Activated naive CD4-positive, alpha-beta T cell treated with Interleukin-2 at 50 U/mL for 16 hours (primary cell): ENCODE measurements at places on chromosomes 1 and 21.
A peak's percentile ranks its signal among the peaks of the same experiment; 100 is the strongest.

GRCh38 chr1:11286735-11287410, 13.9 kb downstream of the UBIAD1 start:
- DNase-seq = no peak

GRCh38 chr1:27430903-27431600, 38.6 kb downstream of the GPR3 start:
- no peak for DNase-seq

DNA sequence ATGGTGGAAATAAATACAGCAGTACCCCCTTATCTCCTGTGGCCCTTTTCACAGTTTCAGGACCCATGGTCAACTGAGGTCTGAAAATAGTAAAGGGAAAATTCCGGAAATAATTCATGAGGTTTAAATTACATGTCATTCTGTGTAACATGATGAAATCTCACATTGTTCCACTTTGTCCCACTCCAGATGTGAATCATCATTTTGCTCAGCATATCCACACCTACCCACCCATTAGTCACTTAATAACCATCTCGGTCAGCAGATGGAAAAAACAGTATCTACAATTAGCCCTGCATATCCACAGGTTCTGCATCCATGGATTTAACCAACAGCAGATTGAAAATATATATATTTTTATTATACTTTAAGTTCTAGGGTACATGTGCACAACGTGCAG, 86.9 kb upstream of the GORAB start:
- no peak for DNase-seq

- DNase-seq = no peak
These were observed 19.8 kb upstream of the FAM110D start for GRCh38 chr1:26138974-26139558.

DNA sequence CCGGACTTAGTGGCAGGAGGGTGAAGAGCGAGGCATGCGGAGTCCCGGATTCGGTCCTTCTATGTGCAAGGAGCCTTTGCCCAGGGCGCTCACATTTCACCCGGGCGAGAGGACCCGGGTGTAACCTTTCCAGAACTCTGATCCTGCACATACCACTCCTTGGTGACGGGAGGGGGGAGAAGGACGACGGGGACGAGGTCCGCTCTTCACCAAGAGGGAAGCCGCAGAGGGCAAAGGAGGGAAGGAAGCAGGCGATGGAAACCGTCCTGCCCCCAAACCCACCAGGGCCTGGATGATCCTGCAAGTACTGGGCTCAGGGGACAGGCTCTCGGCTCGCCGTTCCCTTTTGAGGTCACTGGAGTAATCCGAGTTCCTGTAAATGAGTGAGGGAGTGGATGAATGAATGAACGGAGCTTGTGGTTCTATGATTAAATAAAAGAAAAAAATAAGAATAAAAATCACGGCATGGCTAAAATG, 993 bp downstream of the SYPL2 start:
- DNase-seq = no peak

DNA sequence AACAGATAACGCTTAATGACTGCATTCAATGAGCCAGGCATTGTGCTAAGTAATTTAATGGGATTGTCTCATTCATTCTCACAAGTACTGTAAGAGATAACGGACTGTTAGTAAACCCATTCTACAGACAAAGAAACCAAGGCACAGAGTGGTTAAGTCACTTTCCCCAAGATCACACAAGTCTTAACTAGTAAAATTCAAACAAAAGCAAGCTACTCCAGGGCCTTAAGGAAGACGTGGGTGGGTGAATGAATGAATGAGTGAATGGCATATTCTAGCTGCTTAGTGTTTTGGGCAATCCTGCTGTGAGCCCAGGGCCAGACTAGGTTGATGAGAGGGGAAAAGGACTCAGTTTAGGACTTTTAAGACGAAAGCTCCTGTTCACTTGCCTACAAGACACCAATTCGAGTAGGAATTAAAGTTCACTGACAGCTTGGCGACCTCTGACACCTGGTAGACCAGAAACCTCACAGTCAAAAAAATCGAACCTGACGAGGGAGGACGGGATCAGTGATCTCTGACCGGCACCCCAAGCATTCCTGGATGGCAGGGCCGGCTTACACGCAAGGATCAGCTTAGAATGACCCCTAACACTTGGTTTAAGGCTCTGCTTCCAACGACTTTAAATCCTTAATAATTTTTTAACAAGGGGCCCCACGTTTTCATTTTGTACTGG, 557 bp downstream of the EMC1 start:
- DNase-seq = peak; percentile 12

DNA sequence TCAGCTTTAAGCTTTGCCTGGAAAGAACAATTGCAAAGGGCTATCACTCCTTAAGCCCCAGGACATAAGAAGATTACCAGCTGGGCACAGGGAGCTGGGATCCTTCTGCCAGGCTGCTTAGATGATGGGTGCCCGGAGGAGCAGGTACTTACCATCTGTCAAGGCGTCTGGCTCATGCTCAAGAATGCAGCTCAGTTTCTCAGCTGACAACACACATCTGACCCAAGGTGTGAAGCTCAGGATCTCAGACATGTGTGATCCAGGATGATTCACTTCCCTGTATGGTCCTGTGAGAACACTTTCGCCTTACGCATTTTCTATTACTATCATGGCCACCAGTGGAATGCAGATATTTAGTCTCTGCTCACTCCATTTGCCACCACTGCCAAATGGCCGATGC, 14.7 kb upstream of the DISC1 start:
- DNase-seq = no peak

GRCh38 chr1:14682941-14683621, 84.6 kb downstream of the KAZN start:
- DNase-seq = no peak

DNA sequence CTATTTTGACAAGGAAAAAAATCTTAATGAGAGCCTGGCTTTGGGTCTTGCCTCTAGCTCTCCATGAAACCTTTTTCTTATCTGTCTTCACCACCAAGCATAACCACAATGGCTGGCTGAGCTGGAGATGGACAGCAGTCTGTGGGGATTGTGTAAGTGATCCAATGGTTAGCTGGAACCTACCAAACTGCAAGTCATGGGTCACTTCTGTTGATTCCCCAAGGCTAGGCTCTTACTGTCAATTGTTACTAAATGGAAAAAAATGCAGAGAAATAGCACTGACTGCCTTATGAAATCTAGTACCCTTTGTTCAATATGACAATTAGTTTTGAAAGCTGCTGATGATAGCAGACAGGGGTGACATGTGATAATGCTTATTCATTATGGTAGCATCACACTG, 359.0 kb downstream of the ST6GALNAC3 start:
- no peak for DNase-seq
